Gastroesophageal sphincter (tissue), 4 donors: ENCODE measurements at places on chromosomes 7 and 10.

GRCh38 chr7:132575419-132575981 lies 770 bp downstream of the PLXNA4 start:
- peak; percentile 37 for ATAC-seq

GRCh38 chr7:64889686-64890162 lies 13.3 kb upstream of the ZNF273 start:
- ATAC-seq = no peak

GRCh38 chr10:3654496-3654895 lies 130.5 kb downstream of the KLF6 start:
- no peak for ATAC-seq

GRCh38 chr7:95527033-95527775 lies 41.5 kb downstream of the ASB4 start:
- peak; percentile 73 for ATAC-seq

- no peak for ATAC-seq
These were observed 154.4 kb downstream of the PTEN start for GRCh38 chr10:88017781-88018180.

GRCh38 chr7:130063036-130063435 lies 7.3 kb upstream of the KLHDC10 start:
- ATAC-seq = no peak

DNA sequence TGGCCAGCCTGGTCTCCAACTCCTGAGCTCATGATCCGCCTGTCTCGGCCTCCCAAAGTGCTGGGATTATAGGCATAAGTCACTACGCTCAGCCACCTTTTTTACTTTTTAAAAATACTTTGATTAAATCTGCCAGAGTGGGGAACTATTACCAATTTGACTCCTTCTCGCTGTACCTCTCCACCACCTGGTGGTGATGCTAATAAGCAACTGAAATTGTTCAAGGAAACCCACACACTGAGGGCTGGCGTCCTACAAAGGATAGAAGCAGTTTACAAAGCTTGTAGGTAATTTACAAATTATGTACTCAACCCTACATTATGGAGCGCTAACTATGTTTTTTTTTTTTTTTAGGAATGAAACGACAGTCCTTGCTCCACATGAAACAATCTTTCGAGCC lies 111.1 kb downstream of the CPED1 start:
- ATAC-seq = no peak
